ENCODE measurements at places on chromosomes 4 and X.

- DNase-seq = no peak
Measured at GRCh38 chr4:53307819-53308780, 57.8 kb downstream of the SCFD2 start.

DNA sequence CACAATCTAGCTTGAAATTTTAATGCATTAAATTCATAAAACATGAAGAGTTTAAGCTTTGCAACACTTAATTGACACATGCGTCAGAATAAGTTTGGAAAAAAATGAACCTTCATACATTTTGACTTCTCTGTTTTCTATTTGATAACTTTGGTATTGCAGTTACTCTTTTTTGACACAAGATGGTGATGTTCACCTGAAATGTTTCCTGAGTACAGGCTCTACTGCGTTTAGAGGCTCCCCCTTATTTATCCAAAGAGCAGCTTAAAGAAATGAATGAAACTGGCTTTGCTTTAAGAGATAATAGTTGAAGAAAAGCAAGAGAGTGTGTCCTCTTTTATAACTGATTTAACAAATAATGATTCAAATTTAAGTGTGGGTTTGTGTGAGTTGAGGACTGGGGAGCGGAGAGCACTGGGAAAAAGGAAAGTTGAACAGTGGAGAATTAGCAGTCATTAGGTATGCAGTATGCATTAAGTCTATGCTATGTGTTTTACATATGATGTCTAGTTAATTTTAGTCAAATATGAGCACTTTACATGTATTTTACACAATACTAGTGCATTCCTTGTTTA is 180.6 kb upstream of the NUDT6 start:
- DNase-seq = no peak

DNA sequence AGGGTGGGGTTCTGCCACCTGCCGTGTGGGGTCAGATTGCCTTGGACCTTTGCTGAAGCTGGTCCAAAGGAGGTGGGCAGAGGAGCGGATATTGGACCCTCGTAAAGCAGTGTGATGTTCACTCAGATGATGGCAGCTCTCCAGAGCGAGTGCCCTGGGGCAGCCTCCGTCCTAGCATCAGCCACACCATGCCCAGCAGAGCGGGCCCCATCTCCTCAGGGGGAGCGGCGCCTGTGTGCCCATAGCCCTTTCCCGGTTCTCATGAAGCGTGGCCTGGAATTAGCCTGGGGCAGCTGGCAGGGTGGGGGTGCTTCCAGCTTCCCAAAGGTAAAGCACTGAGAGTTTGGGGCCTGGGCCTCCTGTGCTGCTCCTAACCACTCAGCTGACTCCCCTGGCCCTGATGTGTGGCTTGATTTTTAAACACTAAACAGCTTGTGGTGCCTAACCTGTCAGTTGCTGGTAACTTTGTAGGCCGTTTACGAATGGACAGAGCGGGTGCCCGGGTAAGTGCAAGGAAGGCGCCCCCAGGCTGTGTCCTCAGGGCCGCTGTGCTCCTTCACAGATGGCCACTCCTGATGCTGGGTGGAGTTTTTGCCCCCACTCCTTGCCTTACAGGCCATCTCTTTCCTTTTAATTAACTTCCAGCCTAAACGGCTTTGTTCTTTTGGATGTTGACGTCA is 36.0 kb downstream of the NOP14 start:
- DNase-seq = no peak

DNA sequence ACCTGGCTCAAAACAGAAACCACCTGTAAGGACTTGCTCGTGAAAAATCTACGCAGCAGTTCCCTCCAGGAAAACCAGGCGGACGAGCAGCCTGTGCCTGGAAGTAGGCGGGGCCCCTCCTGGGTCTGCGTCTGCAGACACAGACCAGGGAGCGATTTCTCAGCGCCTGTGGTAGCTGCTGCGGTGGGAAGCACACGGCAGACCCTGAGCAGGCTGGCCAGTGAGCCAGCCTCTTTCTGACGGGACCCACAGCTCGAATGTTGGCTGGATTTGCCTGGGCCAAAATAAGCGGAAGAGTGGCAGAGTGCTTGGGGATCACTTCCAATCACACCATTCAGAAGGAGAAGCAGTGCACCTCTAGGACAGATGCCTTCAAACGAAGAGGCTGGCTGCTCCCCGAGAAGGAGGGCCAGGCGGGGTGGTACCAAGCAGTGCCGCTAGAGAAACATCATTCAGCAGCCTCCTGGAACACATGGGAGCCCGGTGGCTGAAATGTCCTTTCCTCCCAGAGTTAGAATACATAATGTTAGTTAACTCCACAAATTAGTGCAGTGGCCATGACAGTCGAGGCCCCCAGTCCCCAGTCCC is 85.9 kb downstream of the GATB start:
- DNase-seq = no peak

DNA sequence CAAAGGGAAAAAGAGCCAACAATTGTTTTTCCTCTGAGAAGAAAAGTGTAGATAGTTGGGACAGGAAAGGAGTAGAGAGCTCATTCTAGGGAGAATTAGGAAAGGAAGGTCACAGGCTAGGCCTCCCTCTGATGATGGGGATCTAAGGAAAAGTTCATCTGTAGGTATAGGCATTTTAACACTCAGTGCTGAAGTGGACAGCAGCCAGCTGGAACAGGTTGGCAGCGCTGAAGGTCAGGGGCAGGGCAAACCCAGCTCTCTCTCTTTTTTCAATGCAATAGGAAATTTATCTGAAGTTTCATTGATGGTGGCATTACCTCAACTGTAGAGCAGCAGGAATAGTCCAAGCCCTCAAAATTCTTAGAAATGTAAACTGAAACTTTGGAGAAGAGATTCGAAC is 98.5 kb upstream of the ETNPPL start:
- no peak for DNase-seq

DNA sequence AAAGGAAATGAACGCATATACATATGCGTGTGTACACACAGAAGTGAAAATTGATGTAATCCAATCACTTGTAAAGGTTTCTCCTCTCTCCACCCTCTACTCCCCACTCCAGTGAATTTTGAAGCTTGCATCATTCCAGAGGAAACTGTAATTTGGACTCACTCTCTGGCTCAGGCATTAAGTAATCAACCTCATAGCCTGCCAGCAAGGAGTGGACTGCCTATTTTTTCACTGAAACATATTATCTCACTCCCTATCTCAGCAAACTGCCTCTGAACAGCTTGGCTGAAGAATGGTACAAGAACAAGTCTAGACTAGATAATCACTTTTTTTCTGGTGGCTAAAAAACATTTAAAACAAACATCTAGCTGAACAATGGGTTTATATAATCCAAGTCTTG is 124.2 kb downstream of the C4orf51 start:
- DNase-seq = no peak

GRCh38 chrX:17839269-17839668 is 21.8 kb downstream of the RAI2 start:
- no peak for DNase-seq

GRCh38 chrX:8711401-8711800 is 20.5 kb downstream of the ANOS1 start:
- DNase-seq = no peak

DNA sequence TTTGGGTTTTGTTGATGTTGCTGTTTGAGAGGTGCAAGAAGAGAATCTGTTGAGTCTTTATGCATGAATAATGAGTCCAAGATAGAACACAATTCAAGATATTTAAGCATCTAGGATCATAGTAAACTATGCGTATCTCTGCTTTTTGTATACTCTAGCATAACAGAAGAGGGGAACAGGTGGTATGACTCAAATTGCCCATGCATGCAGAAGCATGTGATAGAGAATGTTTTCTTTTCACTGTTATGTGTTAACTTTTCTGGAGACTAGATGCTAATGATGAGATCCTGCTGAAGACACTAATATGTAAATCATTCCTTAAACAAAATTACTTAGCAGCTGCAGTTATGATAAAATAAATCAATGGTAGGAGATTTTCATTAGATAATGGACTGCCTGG is 165.3 kb upstream of the FTHL17 start:
- DNase-seq = no peak

DNA sequence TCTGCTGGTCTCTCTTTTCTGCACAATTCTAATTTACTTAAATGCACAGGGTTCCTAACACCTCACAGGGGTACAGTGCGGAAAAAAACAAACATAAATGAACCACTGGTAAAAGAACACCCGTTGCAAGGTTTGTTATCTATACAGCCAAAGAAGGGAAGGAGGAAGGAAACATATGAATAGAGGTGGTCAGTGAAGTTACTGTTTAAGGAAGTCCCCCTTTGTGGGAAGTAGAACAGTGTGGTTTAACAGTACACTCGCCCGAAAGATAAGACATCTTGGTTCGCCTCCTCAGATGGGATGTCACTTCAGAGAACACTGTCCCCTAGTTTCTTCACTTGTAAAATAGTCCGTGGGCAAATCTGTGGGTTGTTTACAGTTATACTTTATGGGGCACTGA is 57.5 kb downstream of the TEC start:
- DNase-seq = no peak

- no peak for DNase-seq
Measured at GRCh38 chrX:114635986-114636385, 52.1 kb downstream of the HTR2C start.

- DNase-seq = no peak
Measured at GRCh38 chr4:189870511-189871234, 70.0 kb upstream of the FRG1 start.
